ENCODE measurements at places on chromosomes 13 and 19.
A peak's percentile ranks its signal among the peaks of the same experiment; 100 is the strongest.

DNA sequence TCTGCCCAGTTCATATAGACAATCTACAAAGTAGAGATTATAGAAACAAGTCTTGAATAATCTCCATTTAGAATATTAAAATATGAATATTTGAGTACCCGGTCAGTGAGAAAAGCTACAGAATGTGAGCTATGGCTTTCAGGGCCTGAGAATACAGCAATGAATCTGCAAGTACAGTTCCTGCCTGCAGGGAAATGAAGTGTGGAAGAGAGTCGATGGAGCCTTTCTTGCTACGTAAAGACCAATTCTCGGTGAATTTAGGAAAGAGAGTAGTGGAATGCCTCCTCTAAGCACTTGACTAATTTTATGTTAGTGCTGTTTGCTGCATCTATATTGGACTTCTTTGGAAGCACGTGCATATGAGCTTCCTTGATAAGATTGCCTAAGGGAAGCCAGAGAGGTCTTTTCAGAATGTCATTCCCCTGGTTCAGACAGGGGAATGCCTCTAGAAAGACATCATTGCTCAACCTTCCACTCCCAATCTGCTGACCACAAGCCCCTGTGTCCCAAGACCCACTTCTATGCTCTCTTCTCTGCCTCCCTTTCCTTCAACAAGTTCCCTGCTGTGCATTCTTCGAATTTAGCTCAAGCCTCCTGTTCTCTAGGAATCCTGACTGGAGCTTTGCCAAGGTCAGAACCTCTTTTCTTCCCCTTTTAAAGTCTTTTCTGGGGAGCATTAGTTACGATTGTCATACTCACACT, 41.9 kb downstream of the GPC6 start:
- DNase-seq: no peak

DNA sequence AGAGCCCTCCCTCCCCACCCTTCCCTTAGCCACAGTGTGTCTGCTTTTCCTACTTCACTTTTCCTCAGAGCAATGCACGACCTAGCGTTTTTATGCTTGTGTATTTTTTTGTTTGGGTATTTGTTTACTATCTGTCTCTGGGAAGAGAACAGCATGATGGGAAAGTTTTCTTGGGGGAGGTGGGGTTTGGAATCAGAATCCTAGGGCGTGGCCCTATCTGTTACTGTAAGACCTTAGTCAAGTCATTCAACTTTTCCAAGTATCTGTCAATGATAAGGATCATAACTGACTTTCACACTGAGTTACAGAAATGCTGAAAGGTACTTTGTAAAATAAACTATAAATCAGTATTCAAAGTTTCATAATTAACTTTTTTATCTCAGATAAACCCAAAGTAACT, 146.3 kb upstream of the WASF3 start:
- DNase-seq: no peak

GRCh38 chr19:44988896-44989556, 12.2 kb upstream of the RELB start:
- DNase-seq: peak; percentile 83

DNA sequence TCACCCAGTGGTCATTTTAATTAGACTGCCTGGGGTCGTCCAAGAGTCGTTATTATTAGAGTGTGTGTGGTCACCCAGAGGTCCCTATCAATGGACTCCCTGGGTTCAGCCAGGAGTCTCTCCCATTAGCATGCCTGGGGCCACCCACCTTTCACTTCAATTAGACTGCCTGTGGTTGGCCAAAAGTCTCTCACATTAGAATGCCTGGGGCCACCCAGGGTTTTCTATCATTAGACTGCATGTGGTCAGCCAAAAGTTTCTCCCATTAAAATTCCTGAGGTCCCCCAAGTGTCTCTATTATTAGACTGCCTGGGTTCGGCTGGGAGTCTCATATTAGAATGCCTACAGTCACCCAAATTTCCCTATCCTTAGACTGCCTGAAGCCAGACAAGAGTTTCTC, 1472.6 kb downstream of the UQCRFS1 start:
- DNase-seq: no peak

DNA sequence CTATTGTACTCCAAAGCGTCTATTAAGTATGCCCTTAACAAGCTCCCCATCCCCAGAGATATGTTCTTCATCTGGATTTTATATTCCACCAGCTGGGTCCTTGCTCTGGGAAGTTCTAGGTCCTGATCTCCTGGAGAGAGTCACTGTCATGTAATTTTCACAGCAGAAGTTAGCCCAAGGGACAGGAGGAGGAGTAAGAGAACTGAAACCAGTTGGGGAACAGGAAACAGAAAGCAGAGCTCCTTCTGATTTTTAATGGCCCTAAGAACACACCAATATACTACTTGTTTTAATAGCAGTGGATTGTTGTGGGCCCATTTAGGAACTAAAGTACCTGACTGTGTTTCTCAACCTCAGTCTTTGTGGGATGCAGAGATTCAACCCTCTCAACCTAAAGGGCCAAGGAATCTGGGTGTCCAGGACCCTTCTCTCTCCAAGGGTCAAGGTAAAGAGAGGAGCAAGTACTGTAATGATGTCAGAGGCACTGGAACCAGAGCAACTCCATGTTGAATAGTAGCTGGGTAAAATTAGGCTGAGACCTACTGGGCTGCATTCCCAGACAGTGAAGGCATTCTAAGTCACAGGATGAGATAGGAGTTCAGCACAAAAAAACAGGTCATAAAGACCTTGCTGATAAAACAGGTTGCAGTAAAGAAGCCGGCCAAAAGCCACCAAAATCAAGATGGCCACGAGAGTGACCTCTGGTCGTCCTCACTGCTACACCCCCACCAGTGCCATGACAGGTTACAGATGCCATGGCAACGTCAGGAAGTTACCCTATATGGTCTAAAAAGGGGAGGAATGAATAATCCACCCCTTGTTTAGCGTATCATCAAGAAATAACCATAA, 8.1 kb upstream of the FPR3 start:
- DNase-seq: no peak

- DNase-seq: peak; percentile 83
Measured at GRCh38 chr13:51286135-51287002, 53.1 kb upstream of the SERPINE3 start.

GRCh38 chr19:42601811-42602443, 7.2 kb upstream of the CEACAM8 start:
- DNase-seq: peak; percentile 53

GRCh38 chr19:1251330-1252220, 3.2 kb downstream of the MIDN start:
- peak; percentile 70 for DNase-seq

- no peak for DNase-seq
Measured at GRCh38 chr19:44845286-44845611, 848 bp upstream of the NECTIN2 start.

DNA sequence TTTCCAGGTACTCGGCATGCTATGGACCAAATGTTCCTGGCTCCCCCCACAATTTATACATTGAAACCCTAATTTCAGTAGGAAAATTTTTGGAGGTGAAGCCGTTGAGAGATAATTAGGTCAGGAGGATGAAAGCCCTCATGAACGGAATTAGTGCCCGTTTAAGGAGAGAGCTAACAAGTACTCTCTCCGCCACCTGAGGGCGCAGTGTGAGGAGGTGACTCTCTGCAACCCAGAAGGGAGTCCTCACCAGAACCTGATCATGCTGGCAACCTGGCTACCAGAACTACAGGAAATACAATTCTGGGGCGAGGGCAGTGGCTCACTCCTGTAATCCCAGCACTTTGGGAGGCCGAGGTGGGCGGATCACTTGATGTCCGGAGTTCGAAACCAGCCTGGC, 397.8 kb downstream of the SLITRK5 start:
- no peak for DNase-seq

GRCh38 chr19:11256189-11256588, 6.1 kb downstream of the DOCK6 start:
- peak; percentile 58 for DNase-seq

DNA sequence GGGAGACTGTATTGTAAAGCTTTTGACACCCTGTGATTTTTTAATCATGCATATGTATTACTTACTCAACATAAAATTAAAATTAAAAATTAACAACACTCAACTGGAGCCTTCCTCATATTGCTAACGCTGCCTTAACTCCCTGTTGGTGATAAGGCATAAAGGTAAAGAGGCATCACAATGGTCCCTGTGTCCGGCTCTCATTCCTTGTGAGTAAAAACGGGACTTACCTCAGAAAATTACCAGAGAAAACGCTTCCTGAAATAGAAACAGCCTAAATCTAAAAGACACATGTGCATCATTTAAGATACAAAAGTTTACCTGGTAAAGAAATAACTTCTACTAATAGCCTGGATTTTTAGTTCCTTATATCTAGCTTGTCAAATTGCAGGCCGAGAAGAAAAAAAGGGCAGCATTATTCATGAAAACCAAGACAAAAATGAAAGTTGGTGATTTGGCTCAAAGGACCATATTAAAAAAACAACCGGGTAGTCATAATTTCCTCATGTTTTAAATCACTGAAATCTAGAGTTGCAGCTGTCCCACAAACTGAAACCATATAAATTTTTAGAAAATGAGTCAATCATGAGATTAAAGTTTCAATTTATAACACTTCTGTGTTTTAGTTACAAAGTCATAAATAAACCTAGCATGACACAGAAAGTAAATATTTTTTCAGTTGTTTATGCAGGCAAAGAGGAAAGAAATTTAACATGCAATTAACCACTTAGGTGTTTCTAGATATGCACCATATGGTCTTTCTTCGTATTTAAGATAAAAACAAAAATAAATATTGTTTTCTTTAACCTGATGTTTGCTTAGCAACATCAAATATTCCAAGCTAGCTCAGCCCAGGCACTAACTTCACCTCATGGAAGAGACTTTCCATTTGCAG, 94.7 kb downstream of the MIPEP start:
- DNase-seq: peak; percentile 80

DNA sequence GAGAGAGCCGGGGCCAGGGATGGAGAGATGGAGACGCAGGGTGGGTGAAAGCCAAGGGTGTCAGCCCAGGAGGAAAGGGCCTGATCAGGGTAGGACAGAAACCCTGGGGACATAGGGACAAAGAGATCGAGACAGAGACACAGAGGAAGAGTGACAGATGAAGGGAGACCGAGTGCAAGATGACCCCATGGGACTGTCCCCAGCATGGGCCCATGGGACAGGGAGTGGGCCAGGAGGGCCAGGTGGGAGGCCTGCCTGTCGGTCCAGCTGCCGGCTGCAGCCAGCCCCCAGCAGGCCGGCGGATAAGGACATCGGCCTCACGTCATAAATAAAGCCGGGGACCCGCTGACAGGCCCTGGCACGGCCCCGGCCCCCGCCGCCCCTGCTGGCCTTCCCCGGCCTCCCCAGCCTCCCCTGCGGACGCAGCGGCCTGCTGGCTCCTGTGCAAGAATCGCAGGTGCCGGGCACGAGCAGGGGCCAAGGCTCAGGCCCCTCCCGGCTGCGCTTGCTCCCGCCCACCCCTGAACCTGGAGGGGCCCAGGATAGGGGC, 6.3 kb downstream of the REX1BD start:
- DNase-seq: no peak

DNA sequence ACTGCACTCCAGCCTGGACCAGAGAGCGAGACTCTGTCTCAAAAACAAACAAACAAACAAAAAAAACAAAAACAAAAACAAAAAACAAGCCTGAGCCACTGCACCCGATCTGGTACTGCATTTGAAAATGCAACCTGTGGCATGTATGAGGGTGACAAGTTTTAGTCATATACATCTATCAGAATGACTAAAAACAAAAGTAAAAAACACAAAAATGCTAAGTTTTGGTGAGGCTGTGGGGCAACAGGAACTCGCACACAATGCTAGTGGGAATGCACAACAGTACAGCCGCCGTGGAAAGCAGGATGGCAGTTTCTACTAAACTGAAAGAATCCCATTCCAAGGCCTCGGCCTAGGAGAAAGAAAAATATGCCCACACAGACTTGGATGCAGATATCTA, 7.8 kb downstream of the EBPL start:
- no peak for DNase-seq

- DNase-seq: no peak
Measured at GRCh38 chr13:92838786-92839185, 387.8 kb upstream of the GPC6 start.

DNA sequence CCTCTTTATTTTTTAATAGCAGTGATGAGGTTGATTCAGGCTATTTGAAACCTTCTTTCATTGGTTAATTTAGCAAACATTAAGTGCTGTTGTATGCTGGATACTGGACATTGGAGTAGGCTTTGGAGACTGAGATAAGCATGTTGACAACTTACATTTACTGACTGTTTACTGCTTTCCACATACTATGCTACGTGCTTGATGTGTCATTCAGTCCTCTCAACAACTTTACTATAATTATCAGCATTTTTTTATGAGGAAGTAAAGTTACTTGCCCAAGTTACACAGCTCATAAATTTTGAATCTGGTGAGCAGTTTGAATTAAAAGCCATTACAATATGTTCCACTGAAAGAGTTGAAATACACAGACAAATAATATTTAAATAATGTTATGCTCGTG, 83.8 kb downstream of the GJA3 start:
- DNase-seq: no peak

- peak; percentile 64 for DNase-seq
Measured at GRCh38 chr19:47582320-47582909, 9.5 kb upstream of the ZNF541 start.

GRCh38 chr19:50340331-50340730, 11.2 kb upstream of the KCNC3 start:
- no peak for DNase-seq

DNA sequence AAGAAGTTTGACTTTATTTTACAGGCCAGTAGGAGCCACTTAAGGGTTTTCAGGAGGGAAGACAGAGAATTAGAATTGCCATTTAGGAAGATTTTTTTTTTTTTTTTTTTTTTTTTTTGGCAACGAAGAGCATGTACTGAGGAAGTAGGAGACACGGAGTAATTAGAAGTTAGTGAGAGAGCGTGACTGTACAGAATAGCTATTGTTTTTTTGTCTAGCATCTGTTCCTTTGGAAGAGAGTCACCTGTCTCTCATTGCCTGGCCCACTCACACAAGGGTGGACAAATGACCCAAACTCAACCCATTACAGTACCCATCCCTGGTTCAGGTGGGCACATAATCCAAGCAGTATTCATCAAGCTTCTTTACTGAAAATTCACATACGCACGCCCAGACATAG, 166.7 kb downstream of the LACC1 start:
- DNase-seq: no peak

- DNase-seq: no peak
Measured at GRCh38 chr13:45198924-45199323, 1.9 kb downstream of the KCTD4 start.

DNA sequence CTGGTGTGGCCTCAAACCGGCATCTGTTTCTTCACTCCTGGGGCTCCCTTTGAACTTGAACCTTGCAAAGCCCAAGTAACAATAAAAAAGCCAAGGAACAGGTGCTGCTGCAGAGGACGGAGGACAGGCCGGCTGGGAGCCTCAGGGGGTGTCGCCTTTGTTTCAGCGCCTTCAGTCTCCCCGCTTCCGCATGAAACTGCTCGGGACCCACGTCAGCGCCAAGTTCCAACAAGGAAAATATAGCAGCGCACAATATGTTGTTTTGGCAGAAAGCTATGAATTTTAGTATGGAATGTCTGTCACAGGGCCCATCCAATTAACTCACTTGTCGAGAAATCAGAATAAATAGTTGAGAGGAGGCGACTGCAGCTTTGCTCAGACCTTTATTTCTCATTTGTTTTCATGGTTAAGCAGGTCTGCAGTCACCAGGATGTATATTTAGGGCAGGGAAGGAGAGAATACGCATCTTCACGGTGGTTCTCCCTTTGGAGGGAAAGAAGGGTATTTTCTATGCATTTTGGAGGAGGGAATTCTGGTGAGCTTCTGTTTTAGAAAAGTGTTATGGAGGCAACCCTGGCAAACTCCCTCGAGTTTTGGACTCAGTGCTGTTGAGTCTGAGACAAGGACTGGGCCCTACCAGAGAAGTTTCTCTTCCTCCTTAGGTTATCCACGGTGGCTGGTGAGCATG, 34.3 kb upstream of the MEDAG start:
- DNase-seq: no peak

- DNase-seq: peak; percentile 65
Measured at GRCh38 chr19:38736036-38736412, 8.2 kb downstream of the CAPN12 start.

GRCh38 chr19:14363183-14364097, 17.8 kb upstream of the ADGRE5 start:
- peak; percentile 68 for DNase-seq
